ENCODE measurements at places on chromosomes 1 and 21. TPM values are rescaled to one million over a fixed set of nuclear protein-coding genes. Genes with fewer than 3 reads are reported as not detected.

DNA sequence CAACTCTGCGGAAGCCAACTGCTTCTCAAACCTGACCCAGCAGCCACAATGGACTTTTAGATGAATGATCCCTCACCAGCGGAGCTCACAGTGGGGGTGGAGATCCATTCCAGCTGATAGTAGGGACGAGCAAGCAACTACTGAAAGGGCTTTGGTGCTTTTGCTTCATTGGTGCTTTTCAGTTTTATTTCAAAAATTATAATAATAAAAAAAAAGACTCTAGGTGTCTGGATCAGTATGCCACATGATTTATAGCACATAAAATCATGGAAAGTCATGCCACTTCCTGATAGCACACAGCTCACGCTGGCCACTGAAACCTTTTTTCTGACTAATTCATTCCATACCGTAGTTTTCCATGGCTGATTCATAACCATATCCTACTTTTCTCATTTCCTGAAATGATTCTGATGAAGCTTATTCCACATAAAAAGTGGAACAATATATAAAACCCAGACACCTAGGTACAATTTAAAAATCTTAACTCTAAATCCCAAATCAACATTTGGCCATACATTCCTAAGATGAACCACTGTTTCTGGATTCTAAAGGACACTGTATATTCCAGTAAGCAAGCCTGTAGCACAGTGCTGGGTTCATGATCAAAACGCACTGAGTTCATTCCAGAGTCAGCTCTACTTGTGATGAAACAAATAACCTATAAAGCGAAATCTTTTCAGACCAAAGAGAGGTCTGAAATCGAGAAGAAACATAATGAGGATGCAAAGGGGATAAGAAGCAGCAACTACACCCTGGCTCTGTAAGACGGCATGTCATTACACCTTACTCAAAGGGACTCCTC, 41.3 kb upstream of the KCNE1 start:
- no peak overlapping the region for H3K4me3 ChIP-seq
- no peaks in the 10 kb centered on the region for H3K4me1 ChIP-seq
- no peak overlapping the region for H3K27ac ChIP-seq
- H3K36me3 ChIP-seq, result no peaks in the 10 kb centered on the region
- no peak for DNase-seq

The DCST1 gene
- total RNA-seq, result not detected

The C8A gene
- total RNA-seq, result 0.09 TPM

The IGSF21 gene
- total RNA-seq, result not detected

The SPOCD1 gene
- 0.22 TPM for total RNA-seq

The OR2G2 gene
- total RNA-seq, result not detected

DNA sequence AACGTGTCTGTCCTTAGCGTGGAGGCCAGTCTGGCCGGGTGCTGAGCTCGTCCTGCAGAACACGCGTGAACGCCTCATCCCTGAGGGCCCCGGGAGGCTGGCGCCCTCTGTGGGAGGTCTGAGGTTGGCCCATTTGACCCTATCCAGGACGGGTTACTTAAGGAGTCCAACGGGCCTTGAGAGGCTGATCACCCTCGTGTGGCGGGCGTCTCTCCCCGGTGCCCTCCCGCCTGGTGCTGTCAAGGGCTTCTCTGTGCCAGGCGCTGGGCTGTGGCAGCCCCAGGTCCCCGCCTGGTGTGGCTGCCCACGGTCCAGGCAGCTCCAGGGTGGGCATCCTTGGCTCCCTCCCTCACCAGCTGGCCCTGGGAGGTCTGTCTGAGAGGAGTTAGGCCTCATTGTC, 9.7 kb downstream of the SKI start:
- H3K4me3 ChIP-seq, result no peak overlapping the region
- peaks cover 18% of the 10 kb centered on the region for H3K4me1 ChIP-seq
- H3K27me3 ChIP-seq, result no peaks in the 10 kb centered on the region
- DNase-seq, result peak; percentile 55

GRCh38 chr21:32366191-32366590, 26.6 kb downstream of the URB1 start:
- no peak overlapping the region for H3K27ac ChIP-seq
- no peak overlapping the region for H3K4me3 ChIP-seq
- peaks cover 99% of the 10 kb centered on the region for H3K36me3 ChIP-seq
- no peaks in the 10 kb centered on the region for H3K4me1 ChIP-seq
